ENCODE measurements at places on chromosomes 12 and 14.

DNA sequence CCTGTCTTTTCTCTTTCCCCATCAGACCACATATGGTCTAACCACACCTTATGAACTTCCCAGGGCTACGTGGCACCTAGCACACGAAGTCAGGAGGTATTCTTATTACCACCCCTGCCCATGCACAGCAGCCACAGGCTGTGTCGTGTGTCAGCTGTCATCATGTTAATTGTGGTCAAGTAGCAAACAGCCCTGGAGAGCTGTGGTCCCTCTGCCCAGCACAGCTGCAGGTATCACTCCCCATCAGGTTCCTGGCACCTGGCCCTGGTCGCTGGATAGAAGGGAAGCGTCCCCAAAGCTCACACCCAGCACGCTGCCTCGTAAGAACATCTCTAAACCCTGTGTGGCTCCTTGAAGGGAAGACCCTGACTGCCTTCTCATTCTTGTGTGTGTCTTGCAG is 45.4 kb downstream of the CLMN start:
- no peak for DNase-seq

DNA sequence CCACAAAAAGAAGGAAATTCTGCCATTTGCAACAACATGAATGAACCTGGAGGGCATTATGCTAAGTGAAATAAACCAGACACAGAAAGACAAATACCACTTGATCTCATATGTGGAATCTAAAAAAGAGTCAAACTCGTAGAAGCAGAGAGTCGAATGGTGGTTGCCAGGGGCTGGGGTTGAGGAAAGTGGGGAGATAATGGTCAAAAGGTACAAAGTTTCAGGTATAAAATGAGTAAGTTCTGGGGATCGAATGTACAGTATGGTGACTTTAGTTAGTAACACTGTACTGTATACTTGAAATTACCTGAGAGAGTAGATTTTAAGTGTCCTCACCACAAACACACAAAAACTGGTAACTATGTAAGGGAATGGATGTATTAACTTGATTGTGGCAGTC is 129.4 kb downstream of the PPM1H start:
- no peak for DNase-seq

DNA sequence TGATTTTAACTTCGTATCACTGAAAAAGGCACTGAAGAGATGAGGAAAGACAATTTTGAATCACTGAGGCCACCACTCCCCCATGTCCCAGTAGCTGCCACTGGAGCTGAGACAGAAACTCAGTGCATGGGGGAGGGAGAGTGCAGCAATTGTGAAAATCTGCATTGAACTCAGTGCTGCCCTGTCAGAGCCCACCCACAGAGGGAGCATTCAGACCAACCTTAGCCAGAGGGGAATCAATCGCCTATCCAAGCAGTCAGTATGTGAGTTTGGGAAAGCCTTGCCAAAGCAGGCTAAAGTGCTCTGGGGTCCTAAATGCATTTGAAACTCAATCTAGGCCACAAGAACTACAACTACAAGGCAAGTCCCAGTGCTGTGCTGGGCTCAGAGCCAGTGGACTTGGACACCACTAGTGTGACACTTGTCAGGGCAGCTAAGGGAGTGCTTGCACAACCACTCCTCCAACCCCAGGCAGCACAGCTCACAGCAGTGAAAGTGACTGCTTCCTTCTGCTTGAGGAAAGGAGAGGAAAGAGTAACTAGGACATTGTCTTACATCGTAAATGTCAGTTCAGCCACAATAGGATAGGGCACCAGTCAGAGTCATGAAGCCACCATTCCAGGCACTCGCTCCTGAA is 13.3 kb downstream of the RNASE3 start:
- peak; percentile 6 for DNase-seq

DNA sequence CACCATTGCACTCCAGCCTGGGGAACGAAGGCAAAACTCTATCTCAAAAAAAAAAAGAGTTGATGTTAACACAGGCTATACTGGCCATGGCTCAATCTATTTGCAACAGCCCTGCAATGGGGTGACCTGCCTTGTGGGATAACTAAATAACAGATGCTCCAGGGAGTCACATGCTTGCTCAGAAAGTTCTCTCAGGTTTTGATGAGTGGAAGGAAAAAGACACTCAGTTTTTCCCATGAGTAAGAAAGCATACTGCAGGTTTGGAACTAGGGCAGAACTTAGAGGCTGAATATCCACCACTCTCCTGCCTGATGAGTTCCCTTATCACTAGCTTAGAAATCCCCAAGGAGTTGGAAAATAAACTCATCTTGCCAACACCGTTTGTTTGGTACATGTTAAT is 16.9 kb downstream of the WSB2 start:
- DNase-seq = no peak

DNA sequence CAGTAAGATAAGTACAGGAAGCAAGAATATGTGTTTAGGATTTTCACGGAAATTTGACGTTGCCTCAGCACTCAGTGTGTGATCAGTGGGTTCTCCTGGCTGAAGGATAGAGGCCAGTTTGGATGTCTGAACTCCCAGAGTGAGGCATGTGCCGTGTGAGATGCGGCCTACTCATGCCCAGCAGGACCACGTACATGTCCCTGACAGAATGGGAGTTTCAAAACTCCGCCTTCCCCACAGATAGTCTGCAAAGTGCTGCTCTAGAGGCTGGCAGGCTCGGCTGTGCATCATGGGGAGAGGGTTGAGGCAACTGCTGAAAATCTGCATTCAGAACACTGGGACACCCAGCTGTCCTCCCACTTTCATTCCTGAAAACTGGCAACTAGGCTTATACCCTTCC is 58.3 kb downstream of the NINJ2 start:
- no peak for DNase-seq

GRCh38 chr14:24232645-24233537 is at the start of gene GMPR2:
Gene GMPR2, plus strand, starts transcription at chr14:24232929. Its CDS starts 325 bp downstream, at chr14:24233254.
- DNase-seq = no peak

DNA sequence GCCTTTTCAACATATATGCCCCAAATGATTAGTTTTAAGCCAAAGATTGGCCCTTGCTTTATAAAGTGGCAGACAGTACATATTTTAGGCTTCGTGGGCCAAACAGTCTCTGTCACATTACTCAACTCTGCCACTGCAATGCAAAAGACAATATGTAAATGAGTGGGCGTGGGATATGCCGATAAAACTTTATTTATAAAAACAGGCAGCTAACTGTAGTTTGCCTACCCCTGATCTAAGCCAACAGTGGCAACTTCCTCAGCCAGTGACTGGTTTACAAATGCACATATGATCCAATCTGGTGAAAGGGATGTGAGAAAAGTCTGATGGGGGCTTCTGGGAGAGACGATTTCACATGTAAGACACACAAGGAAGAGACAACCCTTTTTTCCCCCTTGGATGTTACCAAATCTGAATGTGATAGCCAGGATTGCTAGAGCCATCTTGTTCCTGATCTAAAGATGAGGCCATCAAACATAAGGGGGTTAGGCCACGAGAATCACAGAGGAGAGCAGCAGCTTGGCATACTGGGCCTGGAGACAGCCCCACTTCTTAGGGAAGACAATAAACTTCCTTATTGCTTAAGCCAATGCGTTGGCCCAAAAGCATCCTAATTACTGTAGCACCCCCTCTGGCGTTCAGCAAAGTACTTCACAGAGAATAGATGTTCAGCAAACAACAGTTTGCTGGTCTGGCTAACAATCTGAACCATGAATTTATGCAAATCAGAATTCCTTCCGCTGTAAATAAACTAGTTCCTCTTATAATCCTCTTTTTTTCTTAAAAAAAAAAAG is 75.2 kb upstream of the TMCC3 start:
- peak; percentile 73 for DNase-seq

GRCh38 chr12:3656946-3657622 is 95.8 kb downstream of the CRACR2A start:
- DNase-seq = no peak

- no peak for DNase-seq
Measured at GRCh38 chr12:120684523-120684932, 2.4 kb upstream of the MLEC start.

- DNase-seq = no peak
Measured at GRCh38 chr14:88895116-88895515, 70.7 kb downstream of the TTC8 start.

DNA sequence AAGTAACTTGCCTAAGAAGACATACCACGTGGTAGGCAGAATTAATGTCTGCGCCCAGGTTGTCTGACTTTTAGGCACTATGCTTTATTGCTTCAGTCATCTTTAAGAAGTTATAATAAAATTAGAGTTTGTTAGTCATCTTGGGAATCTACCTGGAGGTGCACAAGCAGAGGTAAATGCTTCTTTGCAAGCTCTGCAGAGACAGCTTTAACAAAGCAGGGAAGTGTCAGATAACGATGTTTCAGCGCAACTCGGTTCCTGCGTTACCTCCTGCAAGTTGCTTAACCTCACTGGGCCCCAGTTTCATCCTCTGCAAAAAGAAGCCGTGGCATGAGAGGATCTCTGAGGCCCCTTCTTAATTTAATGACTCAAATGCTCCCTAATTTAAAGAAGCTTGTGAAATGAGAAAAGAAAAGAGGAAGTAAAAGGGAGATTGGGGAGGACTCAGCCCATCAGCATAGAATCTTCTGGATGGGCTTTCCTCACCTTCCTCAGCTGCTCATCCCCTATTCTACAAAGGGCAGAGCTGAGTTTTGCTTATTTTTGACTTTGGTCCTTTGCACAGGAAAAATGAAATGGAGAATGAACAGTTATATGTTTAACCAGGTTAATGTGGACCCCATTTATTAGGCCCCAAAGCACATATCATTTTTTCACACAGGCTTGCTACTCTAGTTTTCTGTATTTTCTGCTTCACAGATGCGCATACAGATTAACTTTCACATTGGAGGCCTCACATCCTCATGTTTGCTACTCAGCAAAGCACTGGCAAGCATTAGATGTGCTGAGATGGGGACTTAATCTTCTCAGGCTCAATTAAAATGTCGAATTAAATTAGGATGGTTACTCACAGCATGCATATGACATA is 5.1 kb downstream of the ARHGDIB start:
- DNase-seq = peak; percentile 35

DNA sequence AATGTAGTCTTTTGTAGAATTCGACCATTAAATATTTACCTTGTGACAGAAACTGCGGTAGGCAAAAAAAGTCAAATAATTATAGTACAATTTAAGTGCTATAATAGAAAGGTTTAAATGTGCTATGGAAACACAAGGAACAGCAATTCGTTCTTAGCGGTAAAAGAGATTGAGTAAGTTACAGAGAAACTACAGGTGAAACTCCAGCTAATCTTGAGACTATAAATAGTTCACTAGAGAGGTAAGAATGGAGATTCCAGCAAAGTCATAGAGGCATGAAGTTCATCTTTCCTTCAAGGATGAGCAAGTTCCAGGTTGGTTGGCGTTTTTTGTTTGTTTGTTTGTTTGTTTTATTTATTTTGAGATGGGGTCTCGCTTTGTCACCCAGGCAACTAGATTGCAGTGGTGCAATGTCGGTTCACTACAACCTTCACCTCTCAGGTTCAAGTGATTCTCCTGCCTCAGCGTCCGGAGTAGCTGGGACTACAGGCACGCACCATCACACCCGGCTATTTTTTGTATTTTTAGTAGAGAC is 878 bp upstream of the R3HDM2 start:
- no peak for DNase-seq
